A549 treated with GW870086 at 1 μM for 4 hours (cell line): ENCODE measurements at places on chromosomes 2 and 18. TPM values are rescaled to one million over a fixed set of nuclear protein-coding genes. Genes with fewer than 3 reads are reported as not detected.

CCDC138 gene
- 7.2 to 9.8 TPM (median 7.5 TPM) in 5 replicates for total RNA-seq

GPR45 gene
- total RNA-seq: not detected in 5 replicates

NAT8 gene
- not detected in 5 replicates for total RNA-seq

CFC1 gene
- total RNA-seq: 0.09 TPM in 1 of 5 replicates, not detected in the others

SPDYA gene
- 0.08 to 0.47 TPM (median 0.24 TPM) in 5 replicates for total RNA-seq

PKDCC gene
- 17.2 to 22.3 TPM (median 20.3 TPM) in 5 replicates for total RNA-seq

ACTG2 gene
- total RNA-seq: 0.29 to 0.47 TPM (median 0.37 TPM) in 4 of 5 replicates, not detected in the other

TGIF1 gene
- 94.6 to 149 TPM (median 137 TPM) in 5 replicates for total RNA-seq

MYL1 gene
- not detected in 5 replicates for total RNA-seq

GPR35 gene
- total RNA-seq: 0.62 to 1.0 TPM (median 0.71 TPM) in 5 replicates

HOXD13 gene
- 0.16 to 0.35 TPM (median 0.19 TPM) in 5 replicates for total RNA-seq

EIF5B gene
- 56.0 to 64.3 TPM (median 58.8 TPM) in 5 replicates for total RNA-seq

GRHL1 gene
- 0.65 to 1.4 TPM (median 0.85 TPM) in 5 replicates for total RNA-seq

TMEM17 gene
- 4.3 to 5.2 TPM (median 4.6 TPM) in 5 replicates for total RNA-seq

RTP5 gene
- total RNA-seq: not detected in 5 replicates

SERPINB5 gene
- 0.07 to 0.13 TPM (median 0.10 TPM) in 4 of 5 replicates, not detected in the other for total RNA-seq

ZC3H8 gene
- 13.1 to 16.1 TPM (median 14.3 TPM) in 5 replicates for total RNA-seq

CIB4 gene
- total RNA-seq: 0.40 to 0.50 TPM in 2 of 5 replicates, not detected in the others

HOXD3 gene
- total RNA-seq: 0.07 to 0.20 TPM (median 0.13 TPM) in 4 of 5 replicates, not detected in the other

KCNF1 gene
- total RNA-seq: 24.7 to 51.1 TPM (median 41.5 TPM) in 5 replicates

RGPD6 gene
- total RNA-seq: 5.1 to 12.4 TPM (median 9.1 TPM) in 5 replicates

HOXD10 gene
- 4.6 to 6.3 TPM (median 5.3 TPM) in 5 replicates for total RNA-seq

MATN3 gene
- 11.4 to 19.0 TPM (median 17.5 TPM) in 5 replicates for total RNA-seq

KCNG2 gene
- not detected in 5 replicates for total RNA-seq

C2orf66 gene
- total RNA-seq: 0.12 TPM in 1 of 5 replicates, not detected in the others

CYP26B1 gene
- total RNA-seq: 9.6 to 15.0 TPM (median 12.8 TPM) in 5 replicates

TMEM169 gene
- 0.31 to 0.64 TPM (median 0.42 TPM) in 5 replicates for total RNA-seq

MYO5B gene
- total RNA-seq: 8.6 to 10.0 TPM (median 8.9 TPM) in 5 replicates

NYAP2 gene
- not detected in 5 replicates for total RNA-seq
